ENCODE measurements at places on chromosomes 4 and X. TPM values are rescaled to one million over a fixed set of nuclear protein-coding genes. Genes with fewer than 3 reads are reported as not detected.

GRCh38 chr4:43496602-43497001 lies 604.1 kb downstream of the GRXCR1 start:
- DNase-seq = no peak
- no peak overlapping the region for H3K27ac ChIP-seq
- H3K27me3 ChIP-seq = no peaks in the 10 kb centered on the region
- H3K4me1 ChIP-seq = no peaks in the 10 kb centered on the region

PKD2 gene
- 10.4 TPM for polyA plus RNA-seq

DNA sequence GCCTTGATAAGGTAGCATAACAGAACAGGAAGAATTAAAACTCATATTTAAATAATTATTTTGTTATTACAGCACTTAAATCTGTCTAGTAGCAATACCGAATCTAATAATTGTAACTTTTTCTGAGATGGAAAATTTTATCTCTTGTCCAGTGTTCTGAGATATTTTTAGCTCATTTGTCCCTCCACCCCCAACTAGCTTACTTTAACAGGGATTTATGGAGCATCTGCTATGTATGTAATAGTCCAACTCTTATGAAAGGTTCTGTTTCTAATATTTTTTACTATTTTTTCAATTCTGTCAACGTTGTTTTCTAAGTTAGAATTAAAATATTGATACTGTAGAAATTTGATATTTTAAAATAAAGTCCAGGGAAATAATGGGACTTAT lies 38.2 kb upstream of the NUDT6 start:
- DNase-seq = no peak
- no peak overlapping the region for H3K27ac ChIP-seq
- no peak overlapping the region for H3K4me3 ChIP-seq
- H3K36me3 ChIP-seq = no peaks in the 10 kb centered on the region
- no peaks in the 10 kb centered on the region for H3K27me3 ChIP-seq

GASK1B gene
- polyA plus RNA-seq = 0.02 TPM

MAGEA4 gene
- polyA plus RNA-seq = 0.67 TPM
